ENCODE measurements at places on chromosomes 2 and 18.

DNA sequence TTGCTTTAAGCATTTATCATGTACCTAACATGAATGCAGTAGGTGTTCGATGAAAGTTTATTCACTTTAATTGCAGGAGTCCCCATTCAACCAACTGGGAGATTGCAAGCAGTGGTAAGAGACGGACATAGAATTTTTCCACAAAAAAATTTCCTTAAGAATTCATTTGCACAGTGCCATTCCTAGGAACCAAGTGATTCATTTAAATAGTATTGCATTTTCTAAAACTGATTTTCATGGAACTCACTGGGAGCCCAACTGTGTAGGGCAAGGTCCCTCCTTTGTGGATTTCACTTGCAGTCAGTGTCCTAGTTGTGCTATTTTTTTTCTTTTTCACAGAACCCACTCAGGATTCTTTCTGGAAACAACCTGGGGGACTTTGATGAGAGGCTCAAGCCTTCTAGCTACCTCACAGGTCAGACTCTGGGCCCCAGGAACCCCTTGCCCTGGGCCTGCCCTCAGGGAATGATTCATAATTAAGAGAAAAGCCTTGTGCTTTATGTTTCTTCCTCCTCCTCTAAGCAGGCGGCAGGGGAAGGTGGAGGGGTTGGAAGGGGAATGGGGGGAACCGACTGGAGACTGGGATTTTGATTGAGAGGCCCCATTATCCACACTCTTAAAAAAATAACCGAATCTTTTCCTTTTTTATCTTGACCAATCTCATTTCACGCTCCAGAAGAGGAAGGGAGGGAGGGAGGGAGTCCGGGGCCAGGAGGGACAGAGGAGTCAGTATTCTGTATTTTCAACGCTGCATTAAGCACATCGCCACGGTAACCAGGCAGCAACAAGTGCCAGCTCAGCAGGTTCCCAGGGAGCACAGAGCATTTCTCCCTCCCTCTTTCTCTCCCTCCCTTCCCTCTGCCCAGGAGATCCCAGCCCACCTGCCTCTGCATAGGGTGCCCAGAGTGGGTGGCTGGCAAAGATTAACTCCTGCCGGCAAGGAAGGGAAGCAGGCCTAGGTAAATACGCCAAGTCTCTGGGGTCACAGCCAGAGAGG is 51.8 kb downstream of the PSD4 start:
- no peak for DNase-seq

DNA sequence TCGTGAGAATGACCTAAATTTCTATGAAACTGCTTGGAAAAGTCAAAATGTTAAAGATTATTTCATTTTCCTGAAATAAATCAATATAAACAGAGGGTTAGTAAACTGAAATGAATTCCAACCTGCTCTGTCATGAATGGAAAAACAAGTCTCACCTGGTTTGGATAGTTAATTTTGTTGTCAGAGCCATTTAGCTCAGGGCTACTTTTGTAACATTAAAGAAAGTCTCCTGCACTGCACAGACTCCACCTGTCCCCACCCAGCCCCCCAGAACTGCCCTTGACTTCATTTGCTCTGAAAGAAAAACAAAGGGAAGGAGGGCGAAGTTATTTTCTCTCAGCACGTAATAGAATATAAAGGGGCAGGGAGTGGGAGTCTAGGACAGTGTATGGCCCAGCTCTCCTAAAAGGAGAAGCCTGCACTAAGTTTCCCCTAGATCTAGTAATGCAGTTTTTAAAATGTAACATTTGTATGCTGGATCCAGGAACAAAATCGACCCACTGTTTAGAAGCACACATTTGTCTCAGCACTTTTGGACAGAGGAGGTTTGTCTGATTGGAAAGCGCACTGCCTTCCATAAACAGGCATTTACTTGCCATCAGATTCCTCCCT is 54.2 kb upstream of the ACSL3 start:
- no peak for DNase-seq

DNA sequence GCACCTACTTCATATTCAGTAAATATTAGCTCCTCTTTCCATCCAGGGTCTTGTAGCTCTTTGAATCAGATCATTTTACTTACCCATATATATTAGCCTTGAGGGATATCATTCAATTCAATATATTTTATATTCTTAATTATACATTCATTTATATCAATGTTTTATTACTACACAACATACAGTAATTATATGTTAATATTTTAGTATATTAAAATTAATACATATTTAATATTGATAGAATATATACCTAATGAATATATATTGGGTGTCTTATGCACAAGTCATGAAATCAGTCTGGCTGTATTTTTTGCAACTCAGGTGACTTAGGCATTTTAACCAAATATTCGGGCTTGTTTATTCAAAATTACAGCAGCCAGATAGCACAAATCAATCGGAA is 37.2 kb downstream of the POU3F3 start:
- no peak for DNase-seq

DNA sequence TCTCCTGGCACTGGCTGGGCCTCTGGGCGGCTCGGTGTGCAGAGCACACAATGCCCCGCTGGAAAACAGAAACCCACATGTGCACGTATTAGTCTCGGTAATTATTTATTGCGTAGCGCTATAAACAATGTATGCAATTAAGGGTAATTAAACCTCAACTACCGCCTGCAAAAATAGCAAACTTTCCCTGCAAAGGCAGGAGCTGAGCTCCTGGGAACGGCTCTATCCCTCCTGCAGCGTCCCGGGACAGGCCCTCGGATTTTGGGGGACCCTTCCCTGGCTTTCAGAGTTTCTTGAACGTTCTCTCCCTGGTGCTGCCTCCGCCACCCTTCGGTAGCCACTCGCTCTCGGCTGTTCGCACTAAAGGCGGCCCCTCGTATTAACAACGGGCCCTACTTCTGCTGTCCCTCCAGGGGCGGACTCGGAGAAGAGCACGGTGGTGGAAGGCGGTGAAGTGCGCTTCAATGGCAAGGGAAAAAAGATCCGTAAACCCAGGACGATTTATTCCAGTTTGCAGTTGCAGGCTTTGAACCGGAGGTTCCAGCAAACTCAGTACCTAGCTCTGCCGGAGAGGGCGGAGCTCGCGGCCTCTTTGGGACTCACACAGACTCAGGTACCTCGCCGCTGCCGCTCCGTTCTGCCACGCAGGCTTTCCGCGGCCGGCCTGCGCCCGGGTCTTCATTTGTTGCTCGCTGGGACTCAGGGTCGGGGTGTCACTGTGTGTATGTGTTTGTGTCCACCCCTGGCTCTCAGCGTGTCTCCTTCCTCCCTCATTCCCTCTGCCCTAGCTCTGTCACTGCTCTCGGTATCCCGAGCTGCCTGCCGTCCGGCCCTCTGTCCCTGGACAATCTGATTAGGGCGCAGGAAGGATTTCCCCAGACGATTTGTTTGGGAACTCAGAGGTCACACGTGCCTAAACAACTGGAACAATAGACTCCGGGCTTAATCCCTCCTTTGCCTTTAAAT is 1.2 kb downstream of the DLX1 start:
- peak; percentile 60 for DNase-seq

GRCh38 chr2:6605836-6606505 is 259.7 kb downstream of the CMPK2 start:
- DNase-seq = no peak
